Activated CD4-positive, alpha-beta T cell treated with anti-CD3 and anti-CD28 coated beads, Interleukin-2, amount 10 ng/mL, durations not matched to agents 24 days and 14 days (primary cell): ENCODE measurements at places on chromosomes 16 and 17. TPM values are rescaled to one million over a fixed set of nuclear protein-coding genes. Genes with fewer than 3 reads are reported as not detected.

DNA sequence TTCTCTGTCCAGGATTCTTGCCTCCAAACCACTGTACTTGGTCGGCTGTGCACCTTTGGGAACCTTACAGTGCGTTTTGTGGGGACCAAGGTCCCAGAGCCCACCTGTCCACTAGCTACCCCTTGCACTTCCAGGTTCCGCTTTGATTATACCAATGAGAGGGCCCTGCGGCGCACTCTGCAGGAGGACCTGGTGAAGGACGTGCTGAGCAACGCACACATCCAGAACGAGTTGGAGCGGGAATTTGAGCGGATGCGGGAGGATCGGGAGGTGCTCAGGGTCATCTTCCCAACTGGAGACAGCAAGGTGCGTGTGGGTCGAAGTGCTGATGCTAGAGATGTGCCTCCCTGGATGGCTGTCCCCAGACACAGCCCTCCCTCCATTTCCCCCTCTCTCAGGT is 18.8 kb downstream of the POLR2A start:
- no peaks in the 10 kb centered on the region for H3K27me3 ChIP-seq
- H3K4me3 ChIP-seq, result no peak overlapping the region
- H3K27ac ChIP-seq, result no peak overlapping the region
- DNase-seq, result peak; percentile 71
- no peaks in the 10 kb centered on the region for H3K4me1 ChIP-seq

DNA sequence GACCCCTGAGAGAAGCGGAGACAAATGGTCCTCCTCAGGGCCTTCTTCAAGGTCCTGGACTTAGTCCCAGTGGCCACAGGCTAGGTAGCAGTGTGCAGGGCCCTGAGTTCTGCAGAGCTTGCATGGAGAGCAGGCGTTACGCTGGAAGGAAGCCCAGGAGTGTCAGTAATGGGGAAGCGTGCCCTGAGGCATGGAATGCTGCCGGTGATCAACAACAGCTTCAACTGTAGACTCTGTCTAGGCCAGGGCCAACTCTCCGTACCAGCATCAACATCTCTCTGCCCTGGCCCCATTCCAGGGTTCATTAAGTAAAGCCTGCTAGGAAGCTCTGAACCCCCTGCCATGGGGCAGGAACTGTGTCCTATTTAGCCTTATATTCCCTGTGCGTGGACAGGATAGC is 568 bp upstream of the TNK1 start:
- DNase-seq, result no peak
- H3K27me3 ChIP-seq, result peaks cover 40% of the 10 kb centered on the region
- no peak overlapping the region for H3K4me3 ChIP-seq
- H3K36me3 ChIP-seq, result no peaks in the 10 kb centered on the region
- peaks cover 4% of the 10 kb centered on the region for H3K4me1 ChIP-seq
- H3K27ac ChIP-seq, result no peak overlapping the region

- no peak for DNase-seq
- peaks cover 9% of the 10 kb centered on the region for H3K27me3 ChIP-seq
- no peaks in the 10 kb centered on the region for H3K4me1 ChIP-seq
Measured at GRCh38 chr17:81354954-81355347, 40.3 kb upstream of the BAHCC1 start.

GRCh38 chr17:69597898-69598692 is 183.6 kb downstream of the MAP2K6 start:
- H3K4me1 ChIP-seq, result peaks cover 5% of the 10 kb centered on the region
- peaks cover 14% of the 10 kb centered on the region for H3K27me3 ChIP-seq
- no peak for DNase-seq
- H3K4me3 ChIP-seq, result no peak overlapping the region

DNA sequence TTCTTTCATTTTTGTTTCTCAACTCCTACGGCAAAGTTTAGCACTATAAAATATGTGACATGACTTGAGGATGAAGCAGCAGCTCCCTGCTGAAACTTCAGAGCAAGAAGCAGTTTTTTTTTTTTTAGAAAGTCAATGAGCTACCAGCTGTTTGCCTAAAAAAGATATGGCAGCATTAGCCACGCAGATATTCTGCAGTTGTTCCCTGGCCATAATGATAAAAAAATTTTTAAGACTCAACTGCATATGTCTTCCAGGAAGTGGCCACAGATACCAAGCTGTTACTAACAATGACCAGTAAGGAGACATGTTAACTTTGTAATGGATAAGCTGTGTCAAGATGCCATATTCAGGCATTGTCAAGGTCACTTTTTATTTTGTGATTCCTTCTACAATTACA is 319.6 kb upstream of the CDH11 start:
- no peak overlapping the region for H3K4me3 ChIP-seq
- H3K36me3 ChIP-seq, result no peaks in the 10 kb centered on the region
- DNase-seq, result no peak
- no peaks in the 10 kb centered on the region for H3K27me3 ChIP-seq
- H3K4me1 ChIP-seq, result no peaks in the 10 kb centered on the region

DNA sequence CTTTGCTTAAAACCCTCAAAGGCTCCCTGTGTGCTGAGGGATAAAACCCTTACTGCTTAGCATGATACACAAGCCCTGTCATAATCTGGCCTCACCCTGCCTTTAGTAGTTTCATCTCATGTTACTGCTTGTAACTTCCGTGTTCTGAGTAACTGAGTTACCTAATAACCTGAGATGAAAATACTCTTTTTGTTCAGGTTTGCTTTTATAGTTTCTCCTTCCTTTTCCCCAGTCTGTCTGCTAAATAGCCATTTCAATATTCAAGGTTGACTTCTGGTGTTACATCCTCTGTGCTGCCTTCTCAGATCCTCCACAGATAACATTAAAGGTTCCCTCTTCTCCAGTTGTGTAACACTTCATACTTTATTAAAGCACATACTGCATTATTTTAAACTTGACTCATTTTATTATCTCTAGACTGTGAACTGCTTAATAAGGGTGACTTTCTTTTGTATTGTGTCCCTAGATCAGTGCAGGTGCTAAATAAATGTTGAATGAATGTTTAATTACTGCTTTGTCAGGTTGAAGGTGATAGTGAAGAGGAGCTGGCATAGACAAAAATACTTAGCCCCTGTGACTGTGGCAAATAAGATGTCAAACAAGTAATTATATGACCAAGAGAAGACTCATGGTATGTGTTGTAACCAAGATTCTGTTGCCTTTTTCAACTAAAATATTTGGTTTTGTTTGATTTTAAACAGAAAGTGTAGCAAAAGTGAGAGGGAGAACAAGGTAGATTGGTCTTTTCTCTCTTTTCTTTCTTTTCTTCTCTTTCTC is 47.8 kb downstream of the NFAT5 start:
- DNase-seq, result no peak
- peak overlapping the region; percentile 17 for H3K27ac ChIP-seq
- peaks cover 16% of the 10 kb centered on the region for H3K36me3 ChIP-seq
- H3K4me1 ChIP-seq, result peaks cover 23% of the 10 kb centered on the region

The KRTAP16-1 gene
- not detected in 2 replicates for total RNA-seq

The HAS3 gene
- 0.56 and 0.64 TPM in 2 replicates for total RNA-seq

The HSD17B2 gene
- not detected in 2 replicates for total RNA-seq

The KCNAB3 gene
- total RNA-seq, result 9.7 and 12.8 TPM in 2 replicates

The SLC16A6 gene
- 2.6 and 2.7 TPM in 2 replicates for total RNA-seq

The ACSM5 gene
- not detected in 2 replicates for total RNA-seq

The PPY gene
- total RNA-seq, result not detected in 2 replicates

The KRT9 gene
- total RNA-seq, result not detected in 2 replicates
